ENCODE measurements at places on chromosomes 3 and 15. TPM values are rescaled to one million over a fixed set of nuclear protein-coding genes. Genes with fewer than 3 reads are reported as not detected.

GRCh38 chr15:92881211-92881754, 18.8 kb upstream of the CHD2 start:
- H3K27ac ChIP-seq = peak overlapping the region; percentile 94
- H3K36me3 ChIP-seq = no peaks in the 10 kb centered on the region
- H3K4me1 ChIP-seq = no peaks in the 10 kb centered on the region
- peak; percentile 55 for DNase-seq
- H3K4me3 ChIP-seq = peak overlapping the region; percentile 33

DNA sequence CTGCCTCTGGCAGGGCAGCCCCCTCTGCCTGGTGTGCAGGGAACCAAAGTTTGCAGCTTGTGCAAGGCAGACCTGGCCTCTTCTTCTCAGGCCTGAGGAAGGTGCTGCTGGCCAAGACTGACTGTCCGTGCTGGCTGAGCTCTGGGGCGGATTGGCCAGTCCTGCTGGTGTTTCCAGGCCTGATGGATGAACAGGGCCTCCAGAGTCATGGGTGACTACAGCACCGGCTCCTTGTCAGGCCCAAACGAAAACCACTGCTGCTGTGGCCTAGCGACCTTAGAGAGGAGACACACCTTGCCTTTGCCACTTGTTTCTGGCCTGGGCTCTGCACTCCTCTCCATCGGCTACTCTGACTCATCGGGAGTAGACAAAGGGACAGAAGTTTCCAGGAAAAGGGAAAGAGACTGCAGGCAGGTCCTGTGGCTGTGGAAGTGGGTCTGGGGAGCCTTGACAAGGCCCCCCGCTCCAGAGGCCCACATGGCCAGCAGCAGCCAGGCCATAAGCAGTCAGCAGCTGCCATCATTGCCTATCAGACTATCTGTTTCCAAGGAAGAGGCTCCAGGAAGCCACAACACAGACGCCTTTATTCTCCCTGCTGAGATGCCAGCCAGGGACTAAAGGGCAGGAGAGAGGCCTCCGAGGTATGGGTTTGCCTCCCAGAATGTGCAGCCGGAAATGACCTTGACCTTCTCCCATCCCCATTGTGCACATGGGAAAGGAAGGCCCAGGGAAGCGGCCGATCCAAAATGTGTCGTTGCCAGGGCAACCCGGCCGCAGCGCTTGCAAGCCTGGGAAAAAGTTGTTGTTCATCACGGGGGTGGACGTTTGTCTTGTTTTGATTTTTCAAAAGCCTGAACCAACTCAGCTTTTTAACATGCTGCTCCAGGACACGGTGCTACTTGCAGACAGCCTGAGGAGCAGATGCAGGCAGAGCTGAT, 160.5 kb downstream of the CHSY1 start:
- H3K4me1 ChIP-seq = no peaks in the 10 kb centered on the region
- no peak overlapping the region for H3K27ac ChIP-seq
- no peak overlapping the region for H3K4me3 ChIP-seq
- H3K36me3 ChIP-seq = no peaks in the 10 kb centered on the region
- DNase-seq = no peak
- no peaks in the 10 kb centered on the region for H3K27me3 ChIP-seq

- no peaks in the 10 kb centered on the region for H3K27me3 ChIP-seq
- no peak for DNase-seq
- no peak overlapping the region for H3K27ac ChIP-seq
- H3K4me1 ChIP-seq = no peaks in the 10 kb centered on the region
Observed at GRCh38 chr3:90132197-90132596, 1024.8 kb downstream of the EPHA3 start.

- H3K27ac ChIP-seq = no peak overlapping the region
- no peaks in the 10 kb centered on the region for H3K27me3 ChIP-seq
- no peak for DNase-seq
- H3K36me3 ChIP-seq = no peaks in the 10 kb centered on the region
Observed at GRCh38 chr3:79406175-79406574, 361.6 kb downstream of the ROBO1 start.

DNA sequence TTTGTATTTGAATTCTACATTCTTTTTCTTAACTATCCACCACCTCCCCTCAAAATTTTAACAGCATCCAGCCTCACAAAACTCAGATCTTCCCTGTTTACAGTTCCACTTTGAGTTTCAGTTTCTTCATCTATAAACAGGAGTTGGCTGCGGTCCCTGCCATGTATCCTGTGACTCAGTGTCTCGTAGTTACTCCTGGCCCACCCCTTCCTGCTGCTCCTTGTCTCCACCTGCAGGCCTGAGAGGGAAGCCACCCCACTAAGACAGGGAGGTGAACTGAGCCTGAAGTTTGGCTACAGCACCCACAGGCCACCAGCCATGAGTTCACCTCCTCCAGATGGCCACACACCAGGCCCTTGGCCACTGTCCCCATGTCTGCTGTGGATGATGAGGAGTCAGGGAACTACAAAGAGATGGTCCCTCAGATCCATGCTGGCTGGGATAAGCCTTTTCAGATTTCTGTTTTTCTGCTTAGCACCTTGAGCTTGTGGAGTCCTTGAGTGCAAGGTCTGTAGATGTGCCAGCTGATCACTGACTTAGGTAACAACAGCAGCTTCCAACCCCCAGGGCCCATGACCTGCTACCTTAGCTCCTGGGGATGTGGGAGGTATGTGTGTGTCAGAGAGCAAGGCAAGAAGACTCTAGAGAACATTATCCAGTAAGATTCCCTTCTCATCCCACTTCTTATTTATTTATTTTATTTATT, 37.5 kb downstream of the CD86 start:
- no peaks in the 10 kb centered on the region for H3K36me3 ChIP-seq
- DNase-seq = peak; percentile 11
- no peaks in the 10 kb centered on the region for H3K27me3 ChIP-seq
- H3K27ac ChIP-seq = no peak overlapping the region
- H3K4me1 ChIP-seq = no peaks in the 10 kb centered on the region

DNA sequence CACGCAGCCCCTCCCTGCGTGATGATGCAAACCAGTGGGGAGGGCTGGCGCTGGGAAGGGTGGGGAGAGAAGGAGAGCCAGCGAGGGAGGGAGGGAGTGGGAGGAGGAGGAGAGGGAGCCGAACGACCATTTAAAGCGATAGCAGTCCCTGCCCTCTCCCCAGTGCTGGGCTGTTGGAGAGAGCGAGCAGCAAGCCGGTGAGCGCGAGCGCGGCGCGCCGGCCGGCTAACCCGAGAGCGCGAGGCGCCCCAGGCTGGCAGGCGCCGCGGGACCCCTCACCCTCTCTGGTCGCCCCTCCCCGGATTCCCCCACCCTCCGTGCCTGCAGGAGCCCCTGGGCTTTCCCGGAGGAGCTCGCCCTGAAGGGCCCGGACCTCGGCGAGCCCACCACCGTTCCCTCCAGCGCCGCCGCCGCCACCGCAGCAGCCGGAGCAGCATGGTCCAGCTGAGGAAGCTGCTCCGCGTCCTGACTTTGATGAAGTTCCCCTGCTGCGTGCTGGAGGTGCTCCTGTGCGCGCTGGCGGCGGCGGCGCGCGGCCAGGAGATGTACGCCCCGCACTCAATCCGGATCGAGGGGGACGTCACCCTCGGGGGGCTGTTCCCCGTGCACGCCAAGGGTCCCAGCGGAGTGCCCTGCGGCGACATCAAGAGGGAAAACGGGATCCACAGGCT, at the start of gene GRM7:
GRM7 (plus strand) TSS at position 162 of the 671 bp plus-strand sequence.
- H3K4me3 ChIP-seq = peak within 1 kb of the TSS; percentile 9
- no peak for DNase-seq
- H3K36me3 ChIP-seq = no peaks in the 10 kb centered on the region

- no peaks in the 10 kb centered on the region for H3K36me3 ChIP-seq
- H3K4me1 ChIP-seq = no peaks in the 10 kb centered on the region
- H3K27me3 ChIP-seq = no peaks in the 10 kb centered on the region
- peak overlapping the region; percentile 74 for H3K27ac ChIP-seq
- no peak for DNase-seq
Observed at GRCh38 chr15:48644827-48645557, 517 bp downstream of the FBN1 start.

DNA sequence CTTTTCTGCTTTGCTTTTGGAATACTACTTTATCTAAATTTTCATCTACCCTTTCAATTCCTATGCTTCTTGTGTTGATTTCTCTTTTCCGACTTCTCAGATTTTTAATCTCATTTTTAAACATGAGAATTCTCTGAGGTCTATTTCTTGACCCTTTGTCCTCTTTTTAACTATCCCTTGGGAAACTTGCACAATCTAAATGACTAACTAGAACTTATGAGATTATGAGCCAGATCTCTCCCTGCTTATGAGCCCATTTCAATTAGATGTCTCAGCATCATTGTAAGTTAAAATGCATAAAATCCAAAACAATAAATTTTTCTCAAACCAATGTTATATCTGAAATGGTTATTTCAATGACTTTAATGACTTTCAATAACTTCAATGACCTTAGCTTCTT, 296.9 kb upstream of the AGTR1 start:
- no peaks in the 10 kb centered on the region for H3K4me1 ChIP-seq
- H3K36me3 ChIP-seq = no peaks in the 10 kb centered on the region
- no peak overlapping the region for H3K4me3 ChIP-seq
- DNase-seq = no peak

GRCh38 chr3:193764959-193765358, 172.0 kb downstream of the OPA1 start:
- H3K36me3 ChIP-seq = no peaks in the 10 kb centered on the region
- no peak for DNase-seq
- H3K4me1 ChIP-seq = no peaks in the 10 kb centered on the region
- H3K27ac ChIP-seq = no peak overlapping the region
- no peak overlapping the region for H3K4me3 ChIP-seq
- no peaks in the 10 kb centered on the region for H3K27me3 ChIP-seq

DNA sequence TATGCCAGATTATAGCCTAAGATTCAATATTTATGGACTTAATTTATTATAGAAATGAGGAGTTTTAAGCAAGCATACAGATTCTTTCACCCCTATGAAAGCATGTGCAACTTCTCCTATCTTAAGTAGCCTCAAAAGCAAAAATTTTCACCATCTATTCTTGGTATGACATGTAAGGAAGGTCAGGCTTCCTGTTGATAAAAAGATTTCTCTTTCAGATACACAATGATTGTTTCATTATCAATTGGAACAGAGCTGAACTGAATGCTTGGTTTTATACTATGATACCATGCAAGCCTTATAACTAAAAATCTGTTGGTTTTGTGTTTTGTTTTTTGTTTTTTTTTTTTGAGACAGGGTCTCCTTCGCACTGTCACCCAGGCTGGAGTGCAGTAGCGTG, 3.9 kb downstream of the GRK7 start:
- no peak overlapping the region for H3K4me3 ChIP-seq
- no peaks in the 10 kb centered on the region for H3K36me3 ChIP-seq
- H3K27me3 ChIP-seq = no peaks in the 10 kb centered on the region

DNA sequence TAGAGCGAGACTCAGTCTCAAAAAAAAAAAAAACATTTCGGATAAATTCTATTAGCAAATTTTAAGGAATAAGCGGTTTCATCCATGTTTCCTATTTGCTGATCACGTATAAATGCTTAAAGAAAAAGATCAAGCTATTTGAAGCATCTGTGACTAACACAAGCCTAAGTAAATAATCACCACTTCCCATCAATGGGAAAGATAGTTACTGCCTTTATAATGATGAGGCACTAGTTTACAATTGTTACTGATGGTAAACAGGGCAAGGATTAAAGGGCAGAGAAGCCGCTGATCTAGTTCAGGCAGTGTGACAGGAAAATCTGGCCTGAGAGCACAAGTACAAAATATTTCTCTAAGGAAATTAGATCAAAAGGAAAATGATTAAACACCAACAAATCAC, 13.7 kb downstream of the CLPX start:
- DNase-seq = no peak
- no peaks in the 10 kb centered on the region for H3K27me3 ChIP-seq
- H3K36me3 ChIP-seq = peaks cover 7% of the 10 kb centered on the region
- peaks cover 2% of the 10 kb centered on the region for H3K4me1 ChIP-seq
- no peak overlapping the region for H3K27ac ChIP-seq
- no peak overlapping the region for H3K4me3 ChIP-seq

DNA sequence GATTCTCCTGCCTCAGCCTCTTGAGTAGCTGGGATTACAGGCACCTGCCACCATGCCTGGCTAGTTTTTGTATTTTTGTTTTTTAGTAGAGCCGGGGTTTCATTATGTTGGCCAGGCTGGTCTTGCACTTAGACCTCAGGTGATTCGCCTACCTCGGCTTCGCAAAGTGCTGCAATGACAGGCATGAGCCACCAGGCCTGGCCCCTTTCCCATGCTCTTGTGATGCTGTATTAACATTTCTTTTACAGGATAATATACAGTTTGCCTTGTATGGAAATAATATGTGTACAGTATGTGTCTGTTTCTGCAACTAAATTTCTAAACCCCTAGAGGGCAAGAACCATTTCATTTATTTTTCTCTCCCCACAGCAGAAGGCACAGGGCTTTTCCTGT, 37.8 kb downstream of the SCG5 start:
- H3K36me3 ChIP-seq = no peaks in the 10 kb centered on the region
- no peak overlapping the region for H3K27ac ChIP-seq
- no peaks in the 10 kb centered on the region for H3K27me3 ChIP-seq

GRCh38 chr3:33936921-33937525, 138.6 kb downstream of the PDCD6IP start:
- H3K4me1 ChIP-seq = no peaks in the 10 kb centered on the region
- H3K36me3 ChIP-seq = no peaks in the 10 kb centered on the region

The TNFSF10 gene
- total RNA-seq = 70.6 TPM

The MAPKAPK3 gene
- 33.2 TPM for total RNA-seq

The NOX5 gene
- 5.8 TPM for total RNA-seq

The PFN2 gene
- total RNA-seq = 66.5 TPM

The APOD gene
- 52.4 TPM for total RNA-seq

The DOCK3 gene
- 0.36 TPM for total RNA-seq

The CASR gene
- 1.2 TPM for total RNA-seq

The MESP2 gene
- total RNA-seq = not detected

The CACNA2D3 gene
- total RNA-seq = 5.9 TPM

The DLEC1 gene
- total RNA-seq = 0.32 TPM

The SLC25A26 gene
- 32.3 TPM for total RNA-seq

The SERPINI1 gene
- total RNA-seq = 2.3 TPM

The CORO2B gene
- 1.4 TPM for total RNA-seq

Measured in prostate gland (tissue), 2 donors.